Adipose tissue (tissue), 3 donors: ENCODE measurements at places on chromosomes 5 and 9. TPM values are rescaled to one million over a fixed set of nuclear protein-coding genes. Genes with fewer than 3 reads are reported as not detected.

Gene SLIT3
- 24.6 TPM for polyA plus RNA-seq

Gene LYRM7
- 4.6 TPM for polyA plus RNA-seq

Gene PTPRD
- 1.4 TPM for polyA plus RNA-seq

Gene ELOVL7
- 4.6 TPM for polyA plus RNA-seq

Gene BARX1
- polyA plus RNA-seq: 40.7 TPM

Gene DOCK2
- 7.0 TPM for polyA plus RNA-seq

Gene GPR21
- 0.37 TPM for polyA plus RNA-seq

Gene LRRC70
- polyA plus RNA-seq: 6.1 TPM

Gene CTSL
- 608 TPM for polyA plus RNA-seq

Gene SH2D3C
- polyA plus RNA-seq: 23.3 TPM
